ENCODE measurements at places on chromosomes 11 and 22.

DNA sequence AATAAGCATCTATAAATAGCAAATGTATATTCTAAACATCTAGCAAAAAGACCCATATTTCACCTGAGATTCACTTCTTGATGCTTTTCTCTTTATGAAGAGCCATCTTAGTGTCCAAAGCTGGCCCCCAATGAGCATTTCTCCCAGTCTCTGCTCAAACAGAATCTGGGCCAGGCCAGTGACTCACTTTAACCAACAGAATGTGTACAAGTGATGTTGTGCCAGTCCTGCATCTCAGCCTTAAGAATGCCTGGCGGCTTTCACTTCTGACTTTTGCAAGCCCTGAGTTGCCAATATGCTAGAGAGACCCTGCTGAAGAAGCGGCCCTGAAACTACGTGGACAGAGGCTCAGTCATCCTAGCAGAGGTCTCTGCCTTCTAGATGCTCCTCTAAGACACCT is 6.9 kb upstream of the COPB1 start:
- no peak for DNase-seq

- no peak for DNase-seq
Observed at GRCh38 chr11:110812086-110812733, 100.0 kb upstream of the ARHGAP20 start.

DNA sequence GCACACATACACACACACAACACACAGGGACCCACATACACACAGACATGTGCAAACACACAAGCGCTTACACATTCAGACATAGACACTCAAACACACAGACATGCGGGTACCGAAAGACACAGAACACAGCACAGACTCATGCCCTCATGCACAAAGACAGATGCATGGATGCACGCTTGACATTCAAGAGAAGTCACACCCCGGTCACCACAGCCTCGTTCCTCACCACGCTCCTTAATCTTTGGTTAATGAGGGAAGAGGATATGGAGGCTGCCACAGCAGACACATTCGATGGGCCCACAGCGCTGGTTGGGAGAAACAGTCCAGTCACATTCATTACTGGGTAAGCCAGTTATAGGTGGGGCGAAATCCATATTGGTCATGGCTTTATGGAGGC is 51.9 kb upstream of the EIF3D start:
- DNase-seq = no peak

- no peak for DNase-seq
Observed at GRCh38 chr11:102883141-102883540, 8.4 kb upstream of the MMP12 start.

GRCh38 chr11:109435121-109435742 is 13.2 kb downstream of the C11orf87 start:
- DNase-seq = no peak

DNA sequence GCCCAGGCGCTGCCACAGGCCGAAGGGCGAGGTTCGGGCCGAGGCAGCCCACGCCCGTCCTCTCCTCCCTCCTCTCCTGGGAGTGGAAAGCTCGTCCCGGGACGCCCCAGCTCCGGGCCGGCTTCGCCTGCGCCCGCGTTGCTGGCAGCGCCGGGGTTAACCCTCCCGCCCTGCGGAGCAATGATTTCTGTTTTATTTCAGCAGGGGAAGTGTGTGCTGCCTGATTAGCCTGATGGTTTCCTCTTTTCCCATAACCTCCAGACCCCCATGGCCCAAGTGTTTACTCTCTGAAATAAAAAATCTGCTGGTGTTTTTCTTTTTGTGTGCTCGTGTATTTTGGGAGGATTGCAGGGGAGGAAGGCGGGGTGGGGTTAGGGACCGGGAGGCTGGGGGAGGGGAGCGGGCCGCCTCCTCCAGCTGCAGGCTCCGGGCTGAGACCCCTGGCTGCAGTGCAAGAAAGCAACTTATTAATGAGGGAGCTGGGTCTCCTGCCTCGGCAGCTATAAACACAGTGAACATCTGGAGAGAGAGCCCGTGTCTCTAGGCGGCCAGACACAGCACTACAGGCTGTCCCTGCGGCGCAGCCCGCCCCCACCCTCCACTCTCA is 38.6 kb downstream of the ETS1 start:
- DNase-seq = no peak

DNA sequence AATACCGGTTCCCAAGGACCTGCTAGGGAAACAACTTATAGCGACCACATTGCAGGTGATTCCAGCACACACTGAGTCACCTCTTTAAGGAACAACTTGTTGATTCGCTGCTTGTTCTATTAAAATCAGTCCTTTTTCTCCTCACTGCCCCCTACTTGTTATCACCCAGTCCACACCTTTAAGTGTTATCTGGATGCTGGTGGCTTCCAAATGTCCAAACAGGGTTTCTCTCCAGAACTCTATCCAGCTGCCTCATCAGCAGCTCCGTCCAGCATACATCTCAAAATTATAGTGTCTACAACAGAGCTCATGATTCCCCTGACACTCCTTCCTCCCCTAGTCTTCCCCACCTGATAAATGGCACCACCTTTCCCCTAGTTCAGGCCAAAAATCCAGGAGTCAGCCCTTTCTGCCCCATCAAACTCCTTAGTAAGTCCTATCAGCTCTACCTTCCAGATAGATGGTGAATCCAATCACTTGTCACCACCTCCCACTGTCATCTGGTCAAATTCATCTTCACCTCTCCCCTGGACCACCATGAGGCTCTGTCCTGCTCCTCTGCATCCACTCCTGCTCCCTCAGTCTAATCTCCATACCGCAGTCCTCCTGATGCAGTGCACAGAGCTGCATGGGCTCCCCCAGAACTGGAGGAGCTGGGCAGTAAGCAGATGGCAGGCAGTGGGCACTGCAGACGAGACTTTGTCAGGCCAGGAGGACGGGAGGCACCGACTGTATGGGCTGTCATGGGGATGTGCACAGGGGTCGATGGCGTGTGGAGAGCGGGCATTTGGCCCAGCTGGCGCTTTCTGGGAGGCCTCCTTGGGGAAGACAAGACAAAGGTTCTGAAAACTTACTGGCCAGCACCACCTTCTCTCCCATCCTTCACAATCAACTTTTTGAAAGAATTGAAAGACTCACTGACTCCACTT is 19.3 kb downstream of the IL10RA start:
- DNase-seq = no peak

GRCh38 chr11:35998634-35999033 is 54.8 kb downstream of the LDLRAD3 start:
- no peak for DNase-seq

DNA sequence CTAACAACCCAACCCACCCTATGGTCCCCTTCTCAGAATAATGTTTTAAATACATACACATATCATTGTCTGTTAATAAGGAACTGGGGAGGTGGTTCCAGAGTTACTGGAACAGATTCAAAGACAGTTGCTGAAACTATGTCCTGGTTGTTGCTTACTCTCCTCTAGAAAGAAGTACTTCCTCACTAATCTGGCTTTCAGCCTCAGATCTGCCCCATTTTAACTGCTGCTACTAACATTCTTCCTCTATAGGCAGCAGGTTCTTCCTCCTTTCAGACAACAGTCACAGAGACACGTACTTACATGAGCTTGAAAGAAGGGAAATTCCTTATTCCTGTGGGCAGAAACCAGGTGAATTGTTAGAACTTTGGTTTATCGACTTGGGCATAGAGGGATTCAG is 8.1 kb upstream of the NEU3 start:
- DNase-seq = no peak

DNA sequence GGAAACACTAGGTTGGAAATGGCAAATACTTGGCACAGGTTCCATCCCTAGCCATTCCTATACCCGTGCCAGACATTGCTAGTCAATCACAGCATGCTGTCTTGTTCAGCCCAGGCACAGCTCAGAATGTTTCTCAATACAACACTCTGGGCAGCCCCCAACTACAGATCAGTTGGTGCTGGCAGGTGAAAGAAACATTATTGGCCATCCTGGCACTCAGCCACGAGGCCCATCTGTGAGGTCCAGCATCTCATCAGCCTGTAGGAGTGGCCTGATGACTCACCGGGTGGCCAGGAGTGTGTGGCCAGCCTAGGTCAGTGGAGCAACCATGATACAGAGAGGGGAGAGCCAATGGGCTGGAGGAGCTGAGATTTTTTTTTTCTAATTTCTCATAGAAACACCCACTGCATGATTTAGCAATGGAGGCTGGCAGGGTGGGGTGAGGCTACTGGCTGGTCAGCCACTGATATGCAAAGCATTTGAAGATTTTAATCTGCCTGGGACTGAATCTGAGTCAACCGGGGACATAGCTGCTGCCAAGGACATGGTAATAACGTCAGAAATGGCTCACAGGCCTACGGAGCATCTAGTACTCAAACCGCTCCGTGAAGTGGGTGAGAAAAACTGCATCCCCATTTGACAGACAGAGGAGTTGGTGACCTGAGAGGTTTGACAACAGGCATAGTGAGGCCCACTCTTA is 5.4 kb downstream of the MYO18B start:
- peak; percentile 85 for DNase-seq

GRCh38 chr22:42282943-42283277 is 12.5 kb upstream of the TCF20 start:
- DNase-seq = no peak

DNA sequence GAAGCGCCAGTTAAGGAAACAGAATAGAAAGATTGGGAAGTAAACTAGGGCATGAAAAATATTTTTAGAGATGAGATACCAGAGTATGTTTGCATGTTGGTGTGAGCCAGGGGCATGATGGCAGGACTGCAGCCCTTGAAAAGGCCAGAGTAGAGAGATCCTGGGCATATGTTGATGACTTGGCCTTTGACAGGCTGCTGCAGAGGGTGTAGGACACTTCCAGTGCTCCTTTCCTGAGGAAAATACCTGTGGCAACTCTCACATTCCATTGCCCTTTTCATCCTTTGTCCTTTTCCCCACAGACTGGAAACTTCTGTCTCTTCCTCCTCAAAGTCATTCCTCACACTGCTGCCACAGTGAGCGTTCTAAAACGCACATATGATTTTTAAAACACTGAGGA is 150.7 kb upstream of the CCDC90B start:
- no peak for DNase-seq

GRCh38 chr22:20531404-20532201 is 24.2 kb downstream of the MED15 start:
- no peak for DNase-seq

DNA sequence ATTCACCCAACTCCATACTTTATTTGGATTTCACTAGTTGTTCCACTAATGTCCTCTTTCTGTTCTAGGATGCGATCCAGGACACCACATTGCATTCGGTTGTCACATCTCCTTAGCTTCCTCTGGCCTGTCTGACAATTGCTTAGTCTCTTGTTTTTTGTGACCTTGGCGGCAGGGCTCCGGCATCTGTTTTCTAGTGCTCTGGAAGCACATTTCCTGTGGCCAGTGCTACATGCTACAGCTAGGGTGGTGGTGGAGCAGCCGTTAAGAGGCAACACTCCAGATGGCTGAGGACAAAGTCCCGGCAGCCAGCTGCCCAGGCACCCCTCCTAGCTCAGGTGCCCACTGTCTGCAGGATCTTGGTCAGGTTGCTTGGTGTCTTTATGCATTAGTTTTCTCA is 6.8 kb downstream of the STX3 start:
- no peak for DNase-seq

DNA sequence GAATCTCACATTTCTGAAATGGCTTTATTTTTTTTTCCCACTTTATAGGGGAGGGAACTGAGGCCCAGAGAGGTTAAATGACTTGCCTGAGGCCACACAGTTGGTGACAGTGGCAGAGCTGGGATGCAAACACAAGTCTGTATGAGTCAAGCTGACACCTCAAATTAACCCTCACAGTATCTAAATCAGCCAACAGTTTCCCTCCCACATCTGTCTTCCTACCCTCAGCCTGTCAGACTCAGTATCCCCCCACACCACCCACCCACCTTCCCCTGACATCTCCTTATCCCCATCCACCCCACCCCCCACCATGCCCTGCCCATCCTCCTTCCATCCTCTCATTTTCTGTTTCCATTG is 95.2 kb downstream of the TP53I11 start:
- DNase-seq = no peak

- no peak for DNase-seq
Observed at GRCh38 chr22:29623553-29624169, 20.2 kb downstream of the NF2 start.

GRCh38 chr22:48340191-48340590 is 1487.5 kb downstream of the BRD1 start:
- no peak for DNase-seq

- DNase-seq = no peak
Observed at GRCh38 chr11:125357551-125357950, 138.5 kb downstream of the FEZ1 start.

GRCh38 chr11:3796801-3797328 is 489 bp downstream of the NUP98 start:
- no peak for DNase-seq

GRCh38 chr22:41491374-41492100 is 22.6 kb downstream of the ACO2 start:
- no peak for DNase-seq

GRCh38 chr11:77446911-77447629 is 26.8 kb downstream of the PAK1 start:
- DNase-seq = no peak

DNA sequence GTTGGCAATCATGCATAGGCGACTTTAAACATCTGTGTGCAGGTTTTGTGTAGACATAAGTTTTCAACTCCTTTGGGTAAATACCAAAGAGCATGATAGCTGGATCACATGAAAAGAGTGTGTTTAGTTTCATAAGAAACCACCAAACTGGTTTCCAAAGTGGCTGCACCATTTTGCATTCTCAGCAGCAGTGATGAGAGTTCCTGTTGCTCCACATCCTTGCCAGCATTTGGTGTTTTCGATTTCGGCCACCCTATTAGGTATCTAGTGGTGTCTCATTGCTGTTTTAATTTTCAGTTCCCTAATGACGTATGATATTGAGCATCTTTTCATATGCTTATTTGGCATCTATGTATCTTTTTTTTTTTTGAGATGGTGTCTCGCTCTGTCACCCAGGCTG is 62.8 kb upstream of the CCND1 start:
- no peak for DNase-seq

- DNase-seq = no peak
Observed at GRCh38 chr11:76263657-76264056, 57.4 kb upstream of the WNT11 start.

DNA sequence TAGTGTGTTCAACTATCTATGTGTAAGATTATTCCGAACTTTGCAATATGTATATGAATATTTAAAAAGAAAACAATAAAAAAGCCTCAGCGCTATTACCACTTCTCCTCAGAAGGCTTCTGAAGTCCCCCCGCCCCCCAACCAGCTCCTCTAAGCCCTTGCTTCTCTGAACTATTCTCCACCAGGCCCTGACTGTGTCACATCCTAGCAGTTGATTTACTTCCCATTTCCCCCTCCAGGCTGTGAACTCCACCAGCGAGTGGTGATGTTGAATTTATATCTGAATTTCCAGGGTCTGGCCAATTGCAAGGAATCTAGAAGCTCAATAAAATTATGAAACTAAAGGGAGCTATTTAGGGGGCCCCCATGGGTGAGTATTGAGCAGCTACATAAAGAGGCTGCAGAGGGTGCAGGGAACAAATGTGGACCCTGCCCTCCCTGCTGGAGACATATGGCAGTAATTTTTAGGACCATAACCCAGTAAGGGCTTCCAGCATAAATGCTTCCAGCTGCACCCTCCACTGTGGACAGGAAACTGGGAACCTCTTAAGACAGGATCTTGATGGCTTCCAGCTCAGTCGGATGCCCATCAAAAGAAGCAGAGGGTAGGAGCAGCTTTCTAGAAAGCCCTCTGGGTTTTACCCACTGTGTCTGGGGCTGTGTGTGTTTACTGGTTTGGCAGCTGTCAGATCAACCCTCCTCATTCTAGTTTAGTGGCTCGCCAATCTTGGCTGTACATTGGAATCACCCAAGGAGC is 81.4 kb downstream of the TIMP3 start:
- no peak for DNase-seq
